ENCODE measurements at places on chromosomes 11 and 22. TPM values are rescaled to one million over a fixed set of nuclear protein-coding genes. Genes with fewer than 3 reads are reported as not detected.

Gene SWAP70
- total RNA-seq, result 9.8 TPM

Gene PKDREJ
- under 0.01 TPM for total RNA-seq

Gene TREH
- not detected for total RNA-seq

Gene OR51E1
- total RNA-seq, result 0.25 TPM

Gene TRIM6
- 0.25 TPM for total RNA-seq

Gene EMID1
- 37.9 TPM for total RNA-seq

Gene MS4A6E
- total RNA-seq, result not detected

Gene TMEM151A
- total RNA-seq, result 7.6 TPM

Gene APOA5
- total RNA-seq, result not detected

Gene MS4A15
- total RNA-seq, result not detected

Gene H19
- total RNA-seq, result 6.6 TPM

Gene CASP5
- total RNA-seq, result not detected

Gene INPP5J
- total RNA-seq, result 2.5 TPM

Gene MYEOV
- total RNA-seq, result not detected

Gene SCYL1
- 34.2 TPM for total RNA-seq

Gene CDC42BPG
- total RNA-seq, result 0.25 TPM

Gene PRAME
- total RNA-seq, result not detected

Gene GPR83
- 0.98 TPM for total RNA-seq

Gene DEUP1
- 0.49 TPM for total RNA-seq

Gene PRRG4
- total RNA-seq, result under 0.01 TPM

Gene KDELR3
- 1.5 TPM for total RNA-seq

Gene MS4A4E
- not detected for total RNA-seq

Gene CASTOR1
- 1.5 TPM for total RNA-seq

Gene LRRC10B
- 2.5 TPM for total RNA-seq

Gene IL17REL
- total RNA-seq, result 0.25 TPM

Gene ZNF215
- 4.2 TPM for total RNA-seq

Gene SEC14L6
- total RNA-seq, result 0.49 TPM

Measured in temporal lobe (tissue), 4 donors.